ENCODE measurements at places on chromosomes 12 and 14.

GRCh38 chr14:96576359-96576758 lies 74.2 kb downstream of the PAPOLA start:
- DNase-seq, result no peak

- DNase-seq, result peak; percentile 46
These were observed 4.5 kb downstream of the DAO start for GRCh38 chr12:108884116-108885012.

GRCh38 chr14:92109490-92109889 lies 3.1 kb upstream of the ATXN3 start:
- DNase-seq, result no peak

DNA sequence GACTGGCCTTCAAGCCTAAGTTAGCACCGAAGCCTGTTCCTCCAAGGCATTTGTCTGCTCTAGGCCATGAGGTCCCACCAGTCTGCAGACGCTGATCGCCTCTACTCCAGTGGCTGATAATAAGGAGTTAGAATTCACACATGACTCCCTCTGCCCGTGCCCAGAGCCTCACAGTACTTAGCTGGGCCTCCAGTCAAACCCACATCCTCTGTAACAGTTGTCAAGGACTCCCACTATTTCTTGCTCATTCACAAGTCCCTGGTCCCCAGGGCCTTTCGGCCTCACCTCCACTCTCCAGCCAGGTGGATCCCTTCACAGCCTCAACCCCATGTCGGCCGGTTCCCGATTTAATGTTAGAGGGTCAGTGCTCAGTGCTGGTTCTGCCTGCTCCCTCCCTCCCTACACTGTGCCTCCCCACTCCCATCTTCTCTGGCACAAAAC lies 6.3 kb upstream of the KRT5 start:
- DNase-seq, result no peak

- no peak for DNase-seq
These were observed 95.5 kb upstream of the PDE3A start for GRCh38 chr12:20272801-20273200.

GRCh38 chr12:6929466-6930452 lies 2.0 kb downstream of the ATN1 start:
- no peak for DNase-seq

- DNase-seq, result no peak
These were observed 26.8 kb downstream of the FERMT2 start for GRCh38 chr14:52923902-52924575.

DNA sequence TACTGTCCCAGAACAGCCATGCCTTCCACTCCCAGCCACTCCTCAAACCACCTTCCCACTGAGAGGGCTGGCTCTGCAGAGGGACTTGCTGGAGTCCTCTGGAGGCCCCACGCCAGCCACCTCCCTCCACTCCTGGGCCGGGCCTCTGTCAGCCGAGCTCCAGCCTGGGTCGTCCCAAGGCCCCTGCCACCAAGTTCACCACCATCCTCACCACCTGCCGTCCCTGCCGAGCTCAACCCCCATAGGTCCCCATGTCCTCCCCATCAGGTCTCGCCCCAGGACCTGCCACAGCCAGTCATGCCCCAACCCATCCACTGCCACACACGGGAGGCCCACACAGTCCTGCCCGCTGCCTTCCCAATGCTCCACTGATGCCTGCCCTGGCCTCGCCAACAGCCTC lies 39.0 kb downstream of the ITPK1 start:
- no peak for DNase-seq

GRCh38 chr14:95464514-95464913 lies 51.9 kb downstream of the SYNE3 start:
- DNase-seq, result no peak

DNA sequence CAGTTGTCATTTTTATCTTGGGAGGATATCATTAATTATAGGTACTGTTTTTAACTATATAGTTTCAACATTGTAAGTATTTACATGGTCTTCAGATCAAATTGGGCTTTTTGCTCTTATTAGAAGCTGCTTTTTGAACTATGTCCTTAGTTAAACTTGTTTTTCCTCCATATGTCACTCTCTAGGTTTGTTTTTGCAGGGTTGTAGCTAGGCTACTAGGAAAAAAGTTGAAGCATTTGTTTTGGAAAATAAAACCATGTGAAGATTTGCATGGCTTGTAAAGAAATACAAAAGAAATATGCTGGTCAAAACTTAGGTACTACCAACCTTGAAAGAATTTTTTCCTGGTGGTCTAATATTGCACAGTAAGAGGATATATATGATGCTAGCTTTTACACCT lies 3.4 kb downstream of the ARID2 start:
- DNase-seq, result no peak

GRCh38 chr12:93387780-93388179 lies 10.1 kb downstream of the NUDT4 start:
- peak; percentile 10 for DNase-seq

GRCh38 chr14:77681196-77682157 lies 26.3 kb downstream of the ALKBH1 start:
- DNase-seq, result no peak

- no peak for DNase-seq
These were observed 219.2 kb upstream of the SSTR1 start for GRCh38 chr14:37988472-37988871.

GRCh38 chr12:113861708-113862312 lies 104.3 kb downstream of the RBM19 start:
- DNase-seq, result no peak

GRCh38 chr14:70744641-70745040 lies 64.7 kb downstream of the MAP3K9 start:
- DNase-seq, result no peak

DNA sequence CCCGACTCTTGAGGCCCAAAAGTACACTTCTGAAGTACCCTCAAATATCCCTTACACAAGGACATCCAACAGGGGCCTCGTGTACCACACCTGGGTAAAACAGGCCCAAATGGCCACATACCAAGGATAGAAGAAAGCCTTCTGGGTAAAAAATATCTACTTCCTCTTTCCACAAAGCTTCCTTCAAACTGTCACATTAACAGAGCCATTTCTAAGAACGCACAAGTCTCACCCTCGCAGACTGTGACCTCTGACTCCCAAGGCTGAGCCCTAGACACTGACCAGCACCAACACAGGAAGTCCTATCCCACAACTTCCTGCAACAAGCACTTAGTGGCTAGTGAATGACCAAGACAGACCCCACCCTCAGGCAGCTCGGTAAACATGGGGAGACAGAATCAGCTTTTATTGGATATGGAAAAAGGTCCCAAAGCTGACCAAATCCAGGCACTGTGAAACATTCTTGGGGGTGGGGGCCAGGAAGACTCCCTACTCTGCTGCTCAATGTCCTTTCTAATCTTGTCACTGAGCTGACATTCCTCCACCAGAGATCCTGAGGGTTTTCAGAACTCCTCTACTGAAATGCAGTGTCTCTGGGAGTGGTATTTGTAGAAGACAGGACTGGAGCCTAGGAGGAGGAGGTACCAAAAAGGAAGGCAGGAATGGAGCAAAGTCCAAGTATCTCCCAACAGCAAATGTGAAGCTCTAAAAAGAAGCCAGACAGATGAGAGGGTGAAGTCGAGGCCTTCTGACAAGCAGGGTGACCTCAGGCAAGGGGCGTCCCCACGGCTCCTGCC lies 15.9 kb downstream of the KCTD10 start:
- DNase-seq, result no peak

- no peak for DNase-seq
These were observed 115.0 kb downstream of the TMEM132C start for GRCh38 chr12:128381946-128382345.

DNA sequence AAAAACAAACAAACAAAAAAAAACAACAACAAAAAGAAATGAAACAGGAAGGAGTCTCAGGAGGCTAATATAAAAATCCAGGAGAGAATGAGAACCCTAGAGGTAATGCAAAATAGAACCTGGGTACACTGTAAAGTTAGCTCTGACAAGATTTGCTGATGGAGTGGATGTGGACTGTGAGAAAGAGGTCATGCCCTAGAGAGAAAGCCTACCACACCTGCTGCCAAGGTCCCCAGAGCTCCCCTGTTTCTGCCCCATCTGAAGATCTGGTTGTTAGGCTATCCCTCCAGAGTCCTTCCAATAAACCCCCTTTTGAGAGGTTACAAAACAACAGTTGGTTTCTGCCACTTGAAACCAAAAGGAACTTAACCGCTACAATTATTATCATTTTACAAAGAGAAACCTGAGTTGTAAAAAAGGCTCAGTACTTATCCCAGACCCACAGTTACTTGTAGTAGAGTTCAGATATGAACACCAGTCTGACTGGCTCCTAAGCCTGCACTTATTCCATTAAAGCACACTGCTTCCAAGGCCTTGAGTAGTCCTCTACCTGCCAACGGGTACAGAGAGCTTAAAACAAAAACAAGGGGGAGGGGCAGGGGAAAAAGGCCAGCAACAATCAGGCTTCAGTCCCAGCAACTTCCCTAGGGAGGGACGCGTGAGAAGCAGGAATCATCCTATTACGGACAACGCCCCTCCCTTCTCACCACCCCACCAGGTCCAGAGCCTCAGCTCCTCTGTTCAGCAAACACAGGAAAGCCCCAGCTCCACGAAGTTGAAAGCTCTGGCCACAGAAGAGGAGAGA lies 27.7 kb downstream of the PPP1R13B start:
- DNase-seq, result no peak

All from T-helper 1 cell (primary cell).